ENCODE measurements at places on chromosomes 13 and 19.

- no peak for DNase-seq
Observed at GRCh38 chr13:21138561-21138960, 37.8 kb downstream of the SKA3 start.

GRCh38 chr13:100341327-100341726 lies 247.3 kb downstream of the GGACT start:
- DNase-seq: no peak

- no peak for DNase-seq
Observed at GRCh38 chr19:58037927-58038687, 4.3 kb downstream of the ZSCAN1 start.

DNA sequence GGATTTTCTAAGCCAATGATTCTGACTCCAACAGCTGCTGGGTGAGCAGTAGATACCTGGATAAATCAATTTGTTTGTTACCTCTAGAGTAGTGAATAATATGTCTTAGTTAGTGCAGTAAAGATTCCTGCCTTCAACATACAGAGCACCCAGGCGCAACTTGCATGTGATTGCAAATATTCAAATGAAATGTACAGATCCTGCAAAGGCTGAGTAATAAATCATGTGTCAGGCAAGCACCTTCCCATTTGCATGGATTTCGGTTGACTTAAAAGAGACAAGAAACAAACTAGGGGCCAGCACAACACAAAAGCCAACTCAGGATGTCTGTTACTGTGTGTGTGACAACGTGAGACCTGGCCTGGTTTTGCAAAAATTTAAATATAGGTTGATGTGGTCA lies 79.7 kb downstream of the TNFSF11 start:
- DNase-seq: no peak

DNA sequence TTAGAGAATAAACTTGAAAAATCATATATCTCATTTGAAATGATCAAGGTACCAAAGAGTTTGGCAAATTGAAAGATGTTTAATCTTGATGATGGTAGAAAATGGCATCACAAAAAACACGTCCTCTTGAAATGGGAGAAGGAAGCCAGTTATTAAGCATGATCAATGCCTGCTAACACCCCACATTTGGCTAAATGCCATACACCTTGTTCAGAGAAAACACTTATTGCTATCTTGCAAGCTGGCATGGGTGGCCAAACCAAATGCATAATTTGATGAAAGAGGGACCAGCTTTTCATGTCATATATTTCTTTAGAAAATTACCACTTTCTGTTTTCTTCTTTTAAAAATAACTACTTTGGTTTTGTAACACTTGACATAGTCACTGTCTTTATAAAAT lies 141.3 kb downstream of the ZAR1L start:
- DNase-seq: no peak

- DNase-seq: no peak
Observed at GRCh38 chr13:35926859-35927530, 204.2 kb downstream of the DCLK1 start.

DNA sequence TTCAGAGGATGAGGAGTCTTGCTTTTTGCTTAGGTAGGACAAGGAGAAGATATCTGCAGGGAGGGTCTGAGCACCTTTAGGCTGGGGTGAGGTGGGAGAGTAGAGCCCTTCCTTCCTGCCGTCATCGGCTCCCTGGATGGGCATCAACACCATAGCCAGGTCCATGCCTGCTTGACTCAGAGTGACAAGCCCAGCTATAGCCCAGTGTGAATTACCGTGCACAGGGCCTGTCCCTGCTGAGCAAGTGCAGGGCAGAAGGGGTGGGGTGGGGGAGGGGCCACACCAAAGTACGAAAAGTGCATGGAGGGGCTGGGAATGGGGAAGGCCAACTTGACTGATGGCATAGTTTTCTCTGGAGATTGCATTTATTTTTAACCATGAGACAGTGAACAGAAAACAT lies 30.3 kb upstream of the RNF113B start:
- DNase-seq: no peak

DNA sequence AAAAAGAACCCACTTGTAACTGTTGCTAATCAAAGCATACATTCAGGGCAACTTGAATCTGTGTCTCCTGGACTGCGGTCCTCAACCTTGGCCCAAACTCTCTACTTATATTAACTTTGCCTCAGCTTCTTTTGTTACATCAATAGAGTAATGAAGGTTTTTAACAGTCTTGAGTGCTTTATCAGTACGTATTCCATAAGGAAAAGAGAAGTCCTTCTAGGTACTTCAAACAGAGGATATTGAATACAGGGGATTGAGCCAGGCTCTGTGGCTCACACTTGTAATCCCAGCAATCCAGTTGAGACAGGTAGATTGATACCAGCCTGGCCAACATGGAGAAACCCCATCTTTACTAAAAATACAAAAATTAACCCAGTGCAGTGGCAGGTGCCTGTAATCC lies 1.2 kb upstream of the EPS15L1 start:
- DNase-seq: no peak

- no peak for DNase-seq
Observed at GRCh38 chr19:14416817-14417231, 2.3 kb downstream of the DDX39A start.

DNA sequence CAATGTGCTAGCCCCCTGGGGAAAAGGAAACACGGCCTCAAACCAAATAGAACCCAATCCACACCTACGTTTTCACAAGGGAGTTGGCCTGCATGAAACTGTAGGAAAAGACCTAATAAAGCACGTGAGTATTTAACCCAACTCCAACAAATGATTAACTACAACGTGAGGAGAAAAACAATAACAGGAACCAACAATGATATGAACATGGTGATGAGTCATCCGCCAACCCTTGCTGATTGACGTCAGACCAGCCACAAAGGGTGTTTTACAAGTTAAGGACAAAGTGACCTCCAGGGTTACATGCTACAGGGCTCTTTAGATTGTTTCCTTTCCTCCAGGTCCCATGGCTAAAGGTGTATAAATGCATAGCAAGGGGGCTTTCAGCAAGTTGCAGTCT lies 460.5 kb downstream of the COG6 start:
- no peak for DNase-seq

- no peak for DNase-seq
Observed at GRCh38 chr13:99144306-99144705, 56.3 kb upstream of the UBAC2 start.

DNA sequence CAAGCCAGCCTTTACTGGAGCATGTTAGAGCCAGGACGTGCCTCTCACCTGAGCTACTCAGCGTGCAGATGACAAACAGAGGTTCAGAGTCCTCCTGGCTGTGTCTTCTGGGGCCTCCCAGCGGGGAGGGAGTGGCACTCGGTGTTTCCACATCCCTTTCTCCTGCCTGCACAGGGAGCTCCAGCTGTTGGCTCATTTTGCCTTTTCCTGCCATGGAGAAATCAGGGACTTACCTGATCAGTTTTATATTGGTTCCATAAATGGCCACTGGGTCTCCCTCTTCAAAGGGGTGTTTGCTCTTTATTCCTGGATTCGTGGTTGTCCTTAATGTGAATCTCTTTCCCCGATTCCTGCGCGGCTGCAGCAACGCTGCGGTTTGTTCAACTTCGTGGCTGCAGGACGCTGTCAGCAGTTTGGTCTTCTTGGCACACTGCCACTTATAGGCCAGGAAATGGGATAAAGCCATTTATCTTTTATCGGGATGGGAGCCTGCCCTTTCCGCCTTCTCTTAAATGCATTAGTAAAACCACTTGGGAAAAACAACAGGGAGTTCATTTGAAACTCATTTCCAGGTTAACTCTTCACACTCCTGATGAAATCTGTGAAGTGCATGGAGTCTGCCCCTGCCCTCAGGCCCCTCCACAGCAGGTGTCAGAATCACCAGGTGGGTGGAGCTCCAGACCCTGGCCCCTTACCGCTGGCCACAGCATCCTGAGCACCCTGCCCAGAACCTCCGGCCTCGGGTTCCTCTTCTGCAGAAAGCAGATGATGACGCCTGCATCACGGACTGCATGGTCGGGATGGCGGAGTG lies 39.8 kb upstream of the MCF2L start:
- DNase-seq: no peak

DNA sequence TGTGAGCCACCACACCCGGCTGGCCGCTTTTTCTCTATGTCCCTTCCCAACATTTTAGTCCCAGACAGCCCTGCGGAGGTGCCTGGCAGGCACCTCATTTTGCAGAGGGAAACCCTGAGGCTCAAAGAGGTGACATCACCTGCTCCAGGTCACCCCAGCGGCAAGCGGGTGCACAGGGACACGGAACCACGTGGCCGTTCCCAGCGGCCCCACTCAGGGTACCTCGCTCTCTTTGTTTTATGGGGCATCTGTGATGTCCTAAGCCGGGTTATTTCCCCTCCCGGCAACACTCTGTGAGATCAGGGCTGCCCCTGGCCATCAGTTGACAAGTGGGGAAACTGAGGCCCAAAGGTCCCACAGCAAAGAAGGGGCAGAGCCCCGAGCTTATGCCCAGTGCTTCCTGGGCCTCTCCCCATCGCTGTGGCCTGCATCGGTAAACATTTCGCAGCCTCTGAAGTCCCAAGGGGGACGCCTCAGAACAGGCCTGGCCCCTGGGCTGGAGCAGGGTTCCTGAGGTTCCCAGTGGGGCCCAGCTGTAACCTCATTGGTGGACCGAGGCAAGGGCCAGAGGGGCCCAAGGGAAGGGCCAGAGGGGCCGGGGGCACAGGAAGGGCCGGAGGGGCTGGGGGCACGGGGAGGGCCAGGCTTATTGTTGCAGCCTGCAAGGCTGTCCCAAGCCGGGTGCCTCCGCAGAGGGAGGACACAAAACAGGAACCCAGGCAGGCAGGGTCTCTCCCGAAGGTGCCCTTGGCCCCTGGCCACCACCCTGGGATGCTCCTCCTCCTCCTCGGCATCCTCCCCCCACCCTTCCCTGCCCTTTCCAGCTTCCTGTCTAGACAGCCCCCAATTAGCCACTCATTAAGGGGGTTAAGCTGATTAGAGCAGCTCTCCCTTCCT lies 39.0 kb downstream of the SMIM24 start:
- no peak for DNase-seq

DNA sequence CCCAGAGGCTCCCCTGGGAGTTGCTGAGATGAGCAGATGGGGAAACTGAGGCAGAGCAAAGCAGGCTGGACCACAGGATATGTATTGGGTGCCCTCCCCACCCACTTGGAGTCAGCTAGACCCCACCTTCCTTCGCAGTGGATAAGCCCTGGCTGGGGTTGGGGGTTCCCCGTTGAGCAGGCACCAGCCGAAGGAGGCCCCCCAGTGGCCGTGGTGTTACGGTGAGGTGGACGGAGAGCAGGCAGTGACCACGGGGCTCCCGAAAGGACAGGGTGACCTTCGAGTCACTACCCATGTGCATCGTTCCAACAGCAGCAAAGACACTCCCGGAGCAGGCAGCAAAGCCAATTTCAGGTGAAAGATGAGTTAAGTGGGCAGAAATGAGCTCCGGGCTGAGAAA lies 62.4 kb upstream of the ADGRE5 start:
- no peak for DNase-seq

DNA sequence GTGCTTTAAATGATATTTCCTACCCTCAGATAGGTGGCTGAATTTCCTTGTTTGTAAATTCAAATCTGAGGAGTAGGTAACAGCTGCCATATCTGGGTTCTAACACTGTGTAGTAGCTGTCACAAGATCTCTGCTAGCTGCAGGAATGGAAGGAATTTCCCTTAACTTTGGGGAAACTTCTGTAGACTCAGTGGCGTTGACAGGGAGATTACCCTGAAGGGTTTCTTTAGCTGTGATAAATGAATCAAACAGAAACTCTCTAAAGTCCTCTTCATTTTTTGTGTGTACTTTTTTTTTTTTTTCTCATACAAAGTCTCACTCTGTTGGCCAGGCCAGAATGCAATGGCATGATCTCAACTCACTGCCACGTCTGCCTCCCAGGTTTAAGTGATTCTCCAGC lies 5.3 kb upstream of the EPSTI1 start:
- no peak for DNase-seq

DNA sequence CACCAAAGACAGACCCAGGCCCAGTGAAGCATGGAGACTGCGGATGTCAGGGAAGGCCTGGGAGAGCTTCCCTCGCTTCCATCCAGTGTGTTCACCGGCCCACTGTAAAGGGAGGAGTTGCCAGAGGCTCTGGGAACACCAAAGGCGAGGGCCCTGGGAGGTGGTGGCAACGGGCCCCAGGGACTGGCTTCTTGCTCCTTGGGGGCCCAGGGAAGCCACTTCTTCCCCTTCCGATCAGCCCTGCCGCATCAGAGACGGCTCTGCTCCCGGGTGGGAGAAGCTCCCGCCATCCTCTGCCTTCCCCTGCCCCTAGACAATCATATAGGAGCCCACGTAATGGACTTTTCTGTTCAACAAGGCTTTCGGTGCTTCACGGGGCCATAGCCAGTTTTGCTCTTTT lies 83.4 kb upstream of the GPR183 start:
- no peak for DNase-seq

DNA sequence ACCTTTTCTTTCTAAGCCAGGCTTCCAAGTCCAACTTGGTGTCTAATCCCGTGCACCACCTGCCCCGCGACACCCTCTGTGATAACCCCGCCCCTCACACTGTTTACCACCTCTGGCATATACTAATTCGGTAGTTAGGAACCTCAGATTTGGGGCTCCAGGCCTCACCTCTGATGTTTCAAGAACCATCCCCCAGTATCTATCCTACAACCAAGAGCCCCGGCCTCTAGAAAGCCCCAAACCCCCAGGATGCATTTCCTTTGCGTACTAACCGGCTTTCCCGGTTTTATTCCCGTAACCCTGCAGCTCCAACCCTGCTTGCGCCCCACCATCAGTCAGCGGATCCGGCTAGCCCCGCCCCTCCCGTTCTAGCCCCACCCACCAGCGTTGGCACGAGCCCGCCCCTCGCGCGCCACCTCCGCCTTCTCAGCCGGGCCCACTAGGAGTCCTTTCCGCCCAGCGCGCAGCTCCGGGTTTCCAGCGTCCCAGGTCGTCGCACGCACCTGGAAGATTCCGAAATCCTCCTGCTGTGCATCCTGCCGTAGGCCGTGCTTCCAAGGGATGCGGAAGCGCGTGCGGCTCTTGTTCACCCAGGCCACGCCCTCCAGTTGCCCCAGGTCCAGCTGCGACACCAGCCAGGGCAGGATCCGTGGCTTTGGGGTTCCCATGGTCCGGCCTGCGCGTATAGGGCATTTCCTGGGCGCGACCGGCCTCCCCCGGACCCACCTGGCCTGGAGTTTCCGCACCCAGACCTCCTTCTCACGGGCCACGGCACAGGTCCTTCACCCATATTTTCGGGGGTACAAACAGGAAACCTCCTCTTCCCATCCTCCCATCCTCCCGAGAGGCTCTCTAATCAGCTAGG lies 1.3 kb downstream of the IRF3 start:
- DNase-seq: peak; percentile 91

- DNase-seq: no peak
Observed at GRCh38 chr19:9847087-9847671, 12.1 kb downstream of the PIN1 start.

- no peak for DNase-seq
Observed at GRCh38 chr13:20114066-20114610, 46.7 kb downstream of the GJA3 start.
